EH (cell line): ENCODE measurements at places on chromosomes 3 and 15.

DNA sequence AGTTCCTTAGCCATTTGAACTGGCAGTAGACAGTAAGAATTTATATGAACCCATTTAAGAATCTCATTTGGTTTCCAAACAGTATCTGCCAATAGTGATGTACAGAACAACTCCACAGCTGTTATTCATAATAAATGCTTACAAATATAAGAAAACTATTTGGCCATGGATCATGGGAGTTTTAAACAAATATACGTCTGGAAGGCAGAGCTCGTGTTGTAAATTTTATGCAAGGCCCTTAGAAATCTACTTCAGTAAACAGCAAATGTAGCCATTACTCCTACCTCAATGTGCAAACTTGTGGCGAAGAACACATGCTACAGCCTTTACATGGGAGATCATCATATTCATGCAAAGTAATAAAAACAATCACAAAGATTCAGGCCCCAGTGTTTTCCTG, 65.3 kb upstream of the NANOGP8 start:
- DNase-seq: no peak

DNA sequence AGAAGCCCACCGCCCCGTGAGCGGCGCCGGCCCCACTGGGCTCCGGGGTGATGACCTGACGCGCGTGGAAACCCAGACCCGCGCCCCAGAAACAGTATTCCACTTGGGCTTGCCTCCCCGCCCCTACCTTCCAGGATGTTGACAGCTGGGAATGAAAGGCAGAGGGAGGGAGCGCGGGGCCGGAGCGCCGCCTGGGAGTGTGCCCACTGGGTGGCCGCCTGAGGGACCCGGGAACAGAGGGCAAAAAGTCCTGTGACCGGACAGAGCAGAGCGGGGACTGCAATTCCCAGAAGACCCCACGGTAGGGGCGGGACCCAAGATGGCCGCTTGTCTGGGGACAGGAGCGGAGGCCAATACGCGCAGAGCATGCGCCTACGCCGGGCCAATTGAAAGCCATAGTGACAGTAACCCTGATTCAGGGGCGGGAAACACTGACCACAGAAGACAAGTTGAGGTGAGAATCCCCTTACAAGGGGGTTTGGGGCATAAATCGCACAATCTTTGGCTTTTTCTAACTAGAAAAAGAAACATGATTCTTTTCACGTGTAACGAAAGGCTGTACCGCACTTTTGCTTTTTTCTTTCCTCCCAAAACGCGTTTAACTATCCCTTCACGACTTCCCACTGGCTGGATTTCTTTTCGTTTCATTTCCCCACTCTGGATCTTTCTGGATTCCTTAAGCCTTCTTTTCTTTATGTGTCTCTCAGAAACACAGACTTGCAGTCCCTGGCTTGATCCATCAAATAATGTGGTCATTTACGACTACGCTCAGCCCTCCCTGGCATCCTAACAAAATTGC, at the start of gene FHIT:
Gene FHIT (minus strand): TSS at position 279 of the 799 bp plus-strand sequence.
- peak; percentile 91 for DNase-seq

- DNase-seq: no peak
These were observed 32.9 kb downstream of the SLC4A7 start for GRCh38 chr3:27451251-27451650.

GRCh38 chr3:193620650-193621049, 27.6 kb downstream of the OPA1 start:
- DNase-seq: peak; percentile 21

GRCh38 chr15:42059661-42060476, 34.5 kb downstream of the PLA2G4D start:
- peak; percentile 40 for DNase-seq

- no peak for DNase-seq
These were observed 27.6 kb downstream of the CORO2B start for GRCh38 chr15:68606375-68606774.

- no peak for DNase-seq
These were observed 404.2 kb upstream of the RARB start for GRCh38 chr3:25023876-25024275.

DNA sequence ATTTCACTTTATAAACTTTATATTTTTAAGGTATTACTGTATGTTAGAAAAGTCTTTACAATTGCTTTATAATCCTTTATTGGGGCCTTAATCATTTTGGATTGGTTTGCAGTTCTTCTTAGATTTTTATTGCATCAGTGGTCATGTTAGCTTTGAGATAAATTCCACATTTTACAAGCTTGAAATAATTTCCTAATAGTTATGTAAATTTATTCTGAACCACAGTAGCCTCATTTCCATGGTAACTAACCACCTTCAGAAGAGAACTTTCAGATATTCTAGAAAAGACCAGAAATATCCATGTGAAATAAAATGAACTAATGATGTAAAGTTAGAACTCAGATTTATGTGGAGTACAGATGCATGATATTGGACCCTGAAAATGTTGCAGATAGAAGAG, 94.2 kb downstream of the NEO1 start:
- DNase-seq: no peak
